ENCODE measurements at places on chromosomes 16 and 17.

DNA sequence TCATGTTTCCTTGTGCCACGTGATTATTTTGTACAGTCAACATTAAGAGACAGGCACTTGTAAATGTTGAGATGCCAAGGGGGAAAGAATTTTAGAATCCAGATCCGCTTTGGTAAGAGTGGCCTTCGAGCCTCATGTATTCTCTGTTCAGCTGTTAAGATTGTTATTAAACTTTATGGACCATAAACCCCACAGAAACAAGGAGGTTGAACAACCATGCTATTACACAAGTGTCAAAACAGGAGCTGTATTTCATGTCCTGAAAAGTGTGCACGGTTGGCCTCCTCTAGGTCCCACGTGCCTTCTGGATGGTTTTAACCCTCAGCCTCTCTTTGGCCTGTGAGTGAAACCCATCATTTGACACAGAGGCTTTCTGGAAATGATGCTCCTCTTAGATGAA is 691.3 kb downstream of the MAF start:
- DNase-seq: no peak

GRCh38 chr17:40320756-40321523 is 12.0 kb downstream of the RARA start:
- no peak for DNase-seq

GRCh38 chr17:42775534-42776098 is 2.4 kb downstream of the VPS25 start:
- no peak for DNase-seq

DNA sequence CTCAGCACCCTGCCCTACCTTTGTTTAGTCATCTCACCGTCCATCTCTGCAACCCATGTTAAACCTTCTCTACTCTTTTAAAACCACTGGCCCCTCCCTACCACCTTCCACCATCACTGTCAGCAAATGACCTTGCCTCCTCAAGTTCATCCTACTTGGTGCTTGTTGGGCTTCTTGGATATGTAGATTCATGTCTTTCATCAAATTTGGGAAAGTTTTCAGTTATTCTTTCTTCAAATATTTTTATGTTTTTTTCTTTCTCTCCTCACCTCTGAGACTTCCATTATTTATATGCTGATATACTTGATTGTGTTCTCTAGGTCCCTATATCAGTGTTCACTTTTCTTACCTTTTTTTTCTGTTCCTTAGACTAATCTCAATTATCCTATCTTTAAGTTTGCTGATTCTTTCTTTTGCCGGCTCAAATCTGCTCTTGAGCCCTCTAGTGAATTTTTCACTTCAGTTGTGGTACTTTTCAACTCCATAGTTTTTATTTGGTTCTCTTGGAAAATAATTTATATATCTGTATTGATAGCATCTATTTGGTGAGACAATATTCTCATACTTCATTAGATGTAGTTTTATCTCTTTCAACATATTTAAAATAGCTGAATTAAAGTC is 28.7 kb upstream of the ALDH3A2 start:
- no peak for DNase-seq

- DNase-seq: no peak
These were observed 21.1 kb downstream of the PIPOX start for GRCh38 chr17:29063992-29064391.

- no peak for DNase-seq
These were observed 19.1 kb downstream of the CDIP1 start for GRCh38 chr16:4519274-4520058.

GRCh38 chr16:76946879-76947278 is 244.1 kb upstream of the MON1B start:
- DNase-seq: no peak

DNA sequence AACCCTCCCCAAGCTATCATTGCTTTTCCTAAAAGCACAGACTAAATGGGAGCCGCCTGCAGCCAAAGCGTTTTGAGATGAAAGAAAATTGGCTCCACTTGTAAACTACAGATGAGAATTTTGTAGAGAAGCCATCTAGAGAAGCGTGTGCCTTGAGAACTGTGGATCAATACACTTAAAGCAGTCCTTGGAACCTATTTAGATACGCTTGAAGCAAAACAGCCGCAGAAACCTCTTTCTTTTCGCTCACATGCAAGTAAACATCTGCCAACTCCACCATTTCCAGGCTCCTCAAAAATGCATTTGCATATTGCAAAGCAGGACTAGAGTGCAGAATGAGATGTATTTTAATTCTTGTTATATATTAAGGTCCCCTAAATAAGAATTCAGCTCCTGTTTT is 13.1 kb downstream of the KIAA0513 start:
- no peak for DNase-seq

- peak; percentile 17 for DNase-seq
These were observed 27.1 kb downstream of the GNPTG start for GRCh38 chr16:1378804-1379303.

Data from GF-D8 (cell line).